ENCODE measurements at places on chromosomes 5 and 9. TPM values are rescaled to one million over a fixed set of nuclear protein-coding genes. Genes with fewer than 3 reads are reported as not detected.
A peak's percentile ranks its signal among the peaks of the same experiment; 100 is the strongest.

DNA sequence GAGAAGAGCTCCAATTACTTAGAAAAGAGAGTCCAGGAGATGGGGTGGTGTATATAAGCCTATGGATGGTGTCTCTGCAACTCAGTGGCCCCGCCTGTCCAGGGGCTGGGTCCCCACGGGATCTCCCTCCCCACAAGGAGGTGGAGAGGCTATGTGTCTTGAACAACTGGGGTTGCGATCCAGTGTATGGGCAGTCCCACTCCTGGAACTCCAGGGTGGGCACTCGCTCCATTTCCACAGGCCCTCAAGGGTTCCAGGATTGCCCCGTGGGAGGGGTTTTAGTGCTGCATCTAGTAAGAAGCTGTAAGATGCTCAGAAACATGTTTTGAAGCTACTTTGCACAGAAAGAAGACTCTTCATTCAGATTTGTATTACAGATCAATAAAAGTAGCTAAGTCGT, 558 bp upstream of the SMAD5 start:
- peak overlapping the region; percentile 97 for H3K27ac ChIP-seq
- H3K36me3 ChIP-seq: no peaks in the 10 kb centered on the region
- no peaks in the 10 kb centered on the region for H3K27me3 ChIP-seq
- peak; percentile 16 for DNase-seq
- H3K4me3 ChIP-seq: peak overlapping the region; percentile 85

- no peaks in the 10 kb centered on the region for H3K36me3 ChIP-seq
- H3K4me1 ChIP-seq: no peaks in the 10 kb centered on the region
Observed at GRCh38 chr5:132666310-132667123, 7.3 kb upstream of the IL4 start.

GRCh38 chr9:76194896-76195295, 199.3 kb downstream of the RFK start:
- H3K27ac ChIP-seq: no peak overlapping the region
- H3K4me1 ChIP-seq: no peaks in the 10 kb centered on the region
- no peak overlapping the region for H3K4me3 ChIP-seq
- no peaks in the 10 kb centered on the region for H3K36me3 ChIP-seq
- no peaks in the 10 kb centered on the region for H3K27me3 ChIP-seq
- DNase-seq: no peak

GRCh38 chr5:130158036-130158435, 253.8 kb downstream of the CHSY3 start:
- H3K4me1 ChIP-seq: peaks cover 4% of the 10 kb centered on the region
- H3K4me3 ChIP-seq: no peak overlapping the region
- no peak for DNase-seq
- H3K36me3 ChIP-seq: no peaks in the 10 kb centered on the region
- H3K27me3 ChIP-seq: no peaks in the 10 kb centered on the region

GRCh38 chr5:112355058-112355685, 63.9 kb downstream of the EPB41L4A start:
- no peaks in the 10 kb centered on the region for H3K27me3 ChIP-seq
- H3K4me3 ChIP-seq: no peak overlapping the region
- no peak for DNase-seq
- H3K36me3 ChIP-seq: no peaks in the 10 kb centered on the region
- H3K27ac ChIP-seq: no peak overlapping the region

DNA sequence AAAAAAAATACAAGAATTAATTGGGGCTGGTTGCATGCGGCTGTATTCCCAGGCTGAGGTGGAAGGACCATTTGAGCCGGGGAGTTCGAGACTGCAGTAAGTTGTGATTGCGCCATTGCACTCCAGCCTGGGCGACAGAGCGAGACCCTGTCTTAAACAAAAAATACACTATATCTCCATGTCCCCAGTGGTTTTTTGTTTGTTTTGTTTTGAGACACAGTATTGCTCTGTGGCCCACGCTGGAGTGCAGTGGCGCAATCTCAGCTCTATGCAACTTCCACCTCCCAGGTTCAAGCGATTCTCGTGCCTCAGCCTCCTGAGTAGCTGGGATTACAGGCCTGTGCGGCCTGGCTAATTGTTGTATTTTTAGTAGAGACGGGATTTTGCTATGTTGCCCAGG, 1.2 kb downstream of the COQ4 start:
- peaks cover 16% of the 10 kb centered on the region for H3K4me1 ChIP-seq
- H3K27ac ChIP-seq: no peak overlapping the region
- no peaks in the 10 kb centered on the region for H3K27me3 ChIP-seq
- no peak for DNase-seq
- peaks cover 46% of the 10 kb centered on the region for H3K36me3 ChIP-seq

FOXD4L3 gene
- total RNA-seq: not detected

FAM153A gene
- total RNA-seq: not detected

PHF24 gene
- total RNA-seq: not detected

- no peak overlapping the region for H3K4me3 ChIP-seq
- H3K27me3 ChIP-seq: no peaks in the 10 kb centered on the region
- DNase-seq: no peak
Observed at GRCh38 chr5:74412066-74412465, 228.5 kb downstream of the ENC1 start.
